ENCODE measurements at places on chromosomes 5 and 9.

- no peak for DNase-seq
Observed at GRCh38 chr9:91210318-91210717, 151.4 kb downstream of the AUH start.

DNA sequence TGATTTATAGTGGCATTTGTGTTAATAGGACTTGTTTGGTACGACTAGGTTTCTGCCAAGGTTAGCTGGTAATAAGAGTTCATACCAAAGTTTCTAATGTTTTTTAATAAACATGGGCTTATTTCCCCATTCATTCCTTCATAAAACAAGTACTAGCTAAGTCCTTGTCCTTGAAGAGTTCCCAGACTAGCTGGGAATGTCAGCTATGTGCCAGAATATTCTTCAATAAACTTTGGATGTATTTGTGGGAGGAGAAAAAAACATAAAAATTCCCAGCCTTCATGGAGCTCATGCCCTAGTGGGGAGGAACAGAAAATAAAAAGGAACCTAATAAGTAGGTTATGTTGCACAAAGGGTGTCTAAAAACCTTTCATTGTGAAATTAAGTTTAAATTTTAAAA lies 176.9 kb downstream of the DENND1A start:
- no peak for DNase-seq

GRCh38 chr5:38548064-38548759 lies 8.2 kb downstream of the LIFR start:
- no peak for DNase-seq

- DNase-seq: no peak
Observed at GRCh38 chr5:65753189-65753588, 31.2 kb downstream of the NLN start.

DNA sequence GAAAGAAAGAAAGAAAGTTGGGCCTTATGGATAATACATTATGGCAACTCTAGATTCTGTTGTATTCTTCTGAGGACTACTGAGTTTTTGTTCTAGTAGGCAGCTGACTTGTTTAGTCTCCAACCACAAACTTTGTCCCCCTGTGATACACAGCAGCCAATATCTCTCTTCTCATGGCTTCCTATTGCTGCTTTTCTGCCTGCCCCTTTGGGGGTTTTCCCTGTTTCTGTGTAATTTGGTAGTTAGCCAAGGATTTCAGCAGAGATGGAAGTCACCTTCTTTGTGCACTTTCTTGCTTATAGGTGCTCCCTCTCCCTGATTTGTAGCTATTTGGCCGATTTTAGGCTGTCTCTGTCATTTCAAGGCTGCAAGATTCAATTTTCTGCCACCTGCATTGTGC lies 109.6 kb downstream of the FGF1 start:
- DNase-seq: no peak

- no peak for DNase-seq
Observed at GRCh38 chr9:69293156-69293555, 31.9 kb upstream of the ENTREP1 start.

- peak; percentile 53 for DNase-seq
Observed at GRCh38 chr5:141420855-141421488, at the start of gene PCDHGA11. Gene PCDHGA11 (plus strand): TSS chr5:141421051. CDS start chr5:141421228, 177 bp downstream.

GRCh38 chr9:130040984-130041647 lies 1.9 kb downstream of the FNBP1 start:
- DNase-seq: no peak

- no peak for DNase-seq
Observed at GRCh38 chr9:113990975-113991471, 87.1 kb downstream of the AMBP start.

GRCh38 chr5:109313127-109313526 lies 96.6 kb downstream of the PJA2 start:
- DNase-seq: no peak
